ENCODE measurements at places on chromosomes 4 and X.

- no peak for DNase-seq
Measured at GRCh38 chr4:27624749-27625148, 764.1 kb downstream of the STIM2 start.

- no peak for DNase-seq
Measured at GRCh38 chrX:10111364-10112148, 45.2 kb upstream of the CLCN4 start.

DNA sequence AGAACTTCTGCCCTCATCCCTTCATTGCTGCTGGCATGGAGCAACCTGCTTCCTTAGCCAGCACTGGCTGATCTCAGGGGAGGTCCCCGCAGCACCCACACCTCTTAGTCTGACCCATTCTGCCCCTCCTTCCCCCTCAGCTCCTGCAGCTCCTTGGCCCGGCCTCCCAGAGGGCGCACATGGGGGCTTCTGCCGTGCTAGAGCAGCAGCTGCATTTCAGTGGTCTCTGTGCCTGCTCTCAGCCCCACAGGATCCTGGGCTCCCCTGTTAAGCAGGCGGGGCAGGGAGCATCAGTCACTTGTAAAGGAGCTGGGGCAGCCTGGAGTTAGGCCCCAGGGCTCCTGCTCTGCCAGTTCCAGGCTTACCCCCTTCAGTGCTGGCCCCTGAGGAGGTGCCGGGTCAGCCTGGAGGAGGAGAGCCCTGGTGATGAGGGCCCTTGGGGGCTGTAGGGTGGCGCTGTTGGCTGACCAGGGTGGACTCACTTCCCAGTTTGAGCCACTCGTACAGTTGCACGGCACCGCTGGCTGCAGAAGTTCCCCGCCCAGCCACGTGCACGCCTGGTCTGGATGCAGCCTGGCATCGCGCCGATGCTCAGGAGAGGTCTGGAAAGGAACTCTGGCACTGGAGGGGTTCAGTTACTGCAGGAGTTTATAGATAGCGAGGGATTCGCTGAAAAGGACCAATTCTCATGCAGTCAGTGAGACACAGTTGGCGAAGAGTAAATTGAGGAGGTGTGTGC lies 85.1 kb upstream of the PSAPL1 start:
- no peak for DNase-seq

DNA sequence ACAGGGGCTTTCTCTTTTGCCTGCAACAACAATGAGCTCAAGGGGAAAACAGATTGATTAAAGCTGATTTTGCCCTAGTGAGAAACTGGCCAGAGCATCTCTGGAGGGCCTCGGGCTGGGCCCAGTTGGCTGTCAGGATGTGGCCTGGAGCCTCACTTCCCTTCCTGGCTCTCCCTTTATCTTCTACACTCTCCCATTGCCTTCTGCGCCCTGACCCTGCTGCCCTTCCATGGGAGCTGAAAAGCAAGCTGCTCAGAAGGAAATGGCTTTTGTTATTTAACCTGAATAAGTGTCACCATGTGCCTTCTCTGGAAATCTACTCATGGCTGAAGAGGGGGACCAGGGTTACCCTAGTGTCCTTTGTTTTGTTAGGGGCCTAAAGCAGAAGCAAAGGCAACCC lies 43.8 kb downstream of the NHSL2 start:
- no peak for DNase-seq

DNA sequence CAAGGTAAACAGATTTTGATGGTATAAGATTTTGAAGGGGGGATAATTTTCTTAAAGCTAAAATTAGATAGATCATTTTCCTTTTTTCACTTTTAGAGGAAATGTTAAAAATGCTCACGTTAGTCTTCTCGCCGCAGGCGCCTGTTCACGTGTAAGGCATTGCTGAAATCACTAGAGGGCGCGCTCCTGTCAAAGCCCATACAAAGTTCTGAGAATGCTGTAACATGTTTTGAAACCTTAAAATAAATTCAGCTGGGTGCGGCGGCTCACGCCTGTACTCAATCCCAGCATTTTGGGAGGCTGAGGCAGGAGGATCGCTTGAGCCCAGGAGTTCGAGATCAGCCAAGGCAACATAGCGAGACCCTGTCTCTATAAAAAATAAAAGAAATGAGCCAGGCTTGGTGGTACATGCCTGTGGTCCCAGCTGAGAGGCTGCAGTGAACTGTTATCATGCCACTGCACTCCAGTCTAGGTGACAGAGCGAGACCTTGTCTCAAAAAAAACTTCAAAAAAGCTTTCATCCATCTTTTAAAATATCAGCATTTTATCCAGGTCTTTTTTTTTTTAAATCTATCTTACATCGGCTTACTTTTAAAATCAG lies 138.0 kb downstream of the RBMX2 start:
- no peak for DNase-seq

DNA sequence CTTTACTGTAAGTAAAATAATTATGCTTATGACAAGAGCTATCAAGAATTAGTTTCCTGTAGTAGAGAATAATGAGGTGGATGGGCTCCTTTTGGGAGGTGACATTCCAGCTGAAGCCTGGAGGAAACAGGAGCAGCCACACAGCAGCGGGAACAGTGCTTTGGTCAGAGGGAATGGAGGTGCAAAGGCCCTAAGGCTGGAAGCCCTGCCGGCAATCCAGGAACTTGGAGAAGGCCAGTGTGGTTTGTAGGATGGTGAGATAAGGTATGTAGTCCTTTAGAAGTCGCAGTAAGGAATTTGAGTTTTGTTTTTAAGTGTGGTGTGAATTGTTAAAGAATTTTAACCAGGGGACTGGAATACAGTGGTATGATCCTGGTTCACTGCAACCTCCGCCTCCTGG lies 8.1 kb downstream of the TMEM131L start:
- no peak for DNase-seq

DNA sequence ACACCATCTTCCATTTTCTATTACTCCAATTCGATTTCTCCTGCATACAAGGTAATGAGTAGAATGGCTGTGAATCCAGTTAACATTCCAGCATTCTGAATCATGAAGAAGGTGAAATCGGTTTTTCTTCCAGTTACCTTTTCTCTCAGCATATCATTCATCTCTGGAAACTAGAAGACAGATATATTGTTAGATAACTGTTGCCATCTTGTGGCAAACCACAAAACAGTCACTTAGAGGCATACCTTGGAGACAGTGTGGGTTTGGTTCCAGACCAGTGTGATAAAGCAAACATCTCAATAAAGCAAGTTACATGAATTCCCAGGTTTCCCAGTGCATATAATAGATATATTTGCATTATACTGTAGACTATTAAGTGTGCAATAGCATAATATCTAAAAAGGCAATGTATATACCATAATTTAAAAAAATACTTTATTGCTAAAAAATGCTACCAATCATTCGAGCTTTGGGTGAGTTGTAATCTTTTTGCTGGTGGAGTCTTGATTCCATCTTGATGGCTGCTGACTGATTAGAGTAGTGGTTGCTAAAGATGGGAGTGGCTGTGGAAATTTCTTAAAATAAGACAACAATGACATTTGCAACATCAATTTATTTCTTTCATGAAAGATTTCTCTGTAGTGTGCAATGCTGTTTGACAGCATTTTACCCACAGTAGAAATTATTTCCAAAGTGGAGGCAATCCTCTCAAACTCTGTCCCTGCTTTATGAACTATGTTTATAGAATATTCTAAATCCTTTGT lies 82.1 kb downstream of the SLC39A8 start:
- no peak for DNase-seq

- DNase-seq = no peak
Measured at GRCh38 chr4:53889326-53890055, 174.9 kb downstream of the CHIC2 start.

GRCh38 chrX:46681849-46682248 lies 77.1 kb downstream of the SLC9A7 start:
- DNase-seq = no peak

- DNase-seq = no peak
Measured at GRCh38 chr4:184722798-184723197, 11.1 kb downstream of the CENPU start.

DNA sequence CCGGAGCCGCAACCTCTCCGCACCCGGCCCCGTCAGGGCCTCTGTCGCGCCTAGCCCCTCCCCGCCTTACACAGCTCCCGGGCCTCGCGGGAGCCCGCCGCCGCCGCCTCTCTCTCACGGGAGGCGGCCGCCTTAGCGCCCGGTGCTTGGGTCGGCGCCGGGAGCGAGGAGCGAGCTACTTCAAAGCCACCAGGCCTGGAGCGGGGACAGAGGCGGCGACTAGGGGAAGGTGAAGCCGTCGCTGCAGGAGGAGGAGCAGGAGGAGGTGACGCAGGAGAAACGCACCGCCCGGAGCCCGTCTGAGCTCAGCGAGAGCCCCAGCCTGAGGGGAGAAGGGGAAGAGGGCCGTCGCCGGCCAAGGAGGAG lies 250 bp downstream of the USP9X start:
- no peak for DNase-seq

- no peak for DNase-seq
Measured at GRCh38 chrX:140724736-140725135, 15.2 kb downstream of the LINC00632 start.

DNA sequence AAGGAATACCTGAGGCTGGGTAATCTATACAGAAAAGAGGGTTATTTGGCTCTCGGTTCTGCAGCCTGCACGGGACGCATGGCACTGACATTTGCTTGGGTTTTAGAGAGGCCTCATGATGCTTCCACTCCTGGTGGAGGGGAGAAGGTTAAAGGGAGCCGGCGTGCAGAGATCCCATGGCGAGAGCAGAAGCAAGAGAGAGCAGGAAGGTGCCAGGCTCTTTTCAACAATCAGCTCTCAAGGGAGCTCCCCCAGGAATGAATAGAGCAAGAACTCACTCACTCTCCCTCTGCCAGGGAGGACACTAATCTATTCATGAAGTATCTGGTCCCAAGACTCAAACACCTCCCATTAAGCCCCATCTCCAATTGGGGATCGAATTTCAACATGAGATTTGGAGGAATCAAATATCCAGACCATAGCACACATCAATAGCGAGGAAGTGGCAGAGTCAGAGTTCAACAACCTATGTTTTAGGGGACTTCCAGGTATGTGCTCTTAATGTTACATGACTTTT lies 109.8 kb downstream of the SORBS2 start:
- DNase-seq = no peak

- no peak for DNase-seq
Measured at GRCh38 chrX:9141496-9141895, 107.6 kb upstream of the FAM9B start.

DNA sequence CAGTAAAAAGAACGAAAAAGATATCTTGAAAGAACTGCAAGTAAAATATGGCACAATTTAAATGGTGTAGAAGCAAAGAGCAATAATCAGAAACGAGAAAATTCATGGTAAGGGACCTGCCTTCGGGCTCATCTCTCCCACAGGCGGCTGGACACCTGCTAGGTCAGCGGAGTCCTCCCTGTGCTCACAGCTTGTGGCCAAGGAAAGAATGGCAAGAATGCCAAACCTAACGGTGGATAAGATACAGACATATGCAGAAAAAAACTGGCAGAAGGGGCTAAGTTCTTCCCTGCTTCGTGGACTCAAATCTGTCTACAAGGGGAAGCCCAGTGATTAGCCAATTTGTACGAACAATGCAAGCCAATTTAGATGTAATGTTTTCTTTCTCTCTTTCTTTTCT lies 152.1 kb upstream of the VCX start:
- no peak for DNase-seq

DNA sequence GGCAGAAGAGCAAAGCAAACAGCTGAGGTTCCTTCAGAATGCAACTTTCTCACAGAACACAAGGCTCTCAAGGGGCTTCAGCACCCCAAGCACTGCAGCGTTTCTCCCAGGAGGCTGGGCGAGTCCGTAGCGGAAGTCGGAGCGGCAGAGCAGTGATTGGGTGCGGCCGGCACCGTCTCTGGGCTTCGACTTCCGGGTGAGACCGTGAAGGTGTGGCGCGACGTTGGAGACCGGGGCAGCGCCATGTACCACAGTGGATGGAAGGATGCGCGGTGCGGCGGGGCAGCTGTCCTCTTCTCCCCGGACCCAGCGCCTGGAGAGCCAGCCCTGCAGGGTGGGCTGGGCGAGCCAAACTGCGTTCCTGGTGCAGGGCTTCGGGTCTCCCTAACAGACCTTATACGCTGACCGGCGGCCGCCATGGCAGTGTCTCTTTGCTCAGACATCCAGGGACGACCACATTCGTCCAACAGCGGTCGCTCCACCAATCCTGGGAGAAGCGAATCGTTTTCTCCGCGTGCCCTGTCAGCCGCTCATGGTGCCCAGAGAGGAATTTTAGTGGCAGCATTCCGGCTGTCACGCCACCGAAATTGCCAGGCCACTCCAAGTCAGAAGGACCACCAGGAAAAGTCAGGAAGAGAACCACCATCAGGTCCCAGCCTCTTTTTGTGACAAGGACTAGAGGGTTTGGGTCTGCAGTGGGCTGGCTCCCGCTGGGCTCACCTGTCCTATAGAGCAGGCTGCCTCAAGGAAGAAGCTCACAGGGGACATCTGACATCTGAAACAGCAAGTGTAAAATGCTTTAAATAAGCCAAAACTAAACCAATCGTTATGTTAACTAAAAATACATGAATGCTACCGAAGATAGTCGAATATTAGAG lies 20.5 kb downstream of the TRIM61 start:
- peak; percentile 15 for DNase-seq

DNA sequence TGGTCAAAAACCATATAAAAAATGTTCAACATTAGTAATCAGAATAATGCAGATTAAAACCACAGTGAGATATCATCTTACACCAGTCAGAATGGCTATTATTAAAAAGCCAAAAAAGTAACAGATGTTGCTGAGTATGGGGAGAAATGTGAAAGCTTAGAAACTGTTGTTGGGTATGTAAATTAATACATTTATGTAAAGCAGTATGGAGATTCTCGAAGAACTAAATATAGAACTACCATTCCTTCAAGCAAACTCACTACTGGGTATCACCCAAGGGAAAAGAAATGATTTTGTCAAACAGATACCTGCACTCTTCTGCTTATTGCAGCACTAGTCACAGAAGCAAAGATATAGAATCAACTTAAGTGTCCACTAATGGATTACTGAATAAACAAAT lies 576.4 kb upstream of the EPHA5 start:
- no peak for DNase-seq

GRCh38 chrX:37946197-37946596 lies 60.2 kb upstream of the SYTL5 start:
- no peak for DNase-seq

DNA sequence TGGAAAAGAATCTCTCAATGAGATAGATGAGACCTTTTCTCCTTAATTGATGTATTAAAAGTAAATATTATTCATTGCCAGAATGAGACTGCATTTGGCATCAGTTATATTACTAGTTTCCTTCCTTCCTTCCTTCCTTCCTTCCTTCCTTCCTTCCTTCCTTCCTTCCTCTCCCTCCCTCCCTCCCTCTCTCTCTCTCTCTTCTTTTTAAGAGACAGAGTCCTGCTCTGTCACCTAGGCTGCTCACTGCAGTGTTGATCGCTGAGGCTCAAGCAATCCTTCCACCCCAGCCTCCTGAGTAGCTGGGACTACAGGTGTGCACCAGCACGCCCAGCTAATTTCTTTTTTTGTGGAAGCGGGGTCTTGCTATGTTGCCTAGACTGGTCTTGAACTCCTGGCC lies 50.4 kb upstream of the ARX start:
- no peak for DNase-seq

- DNase-seq = no peak
Measured at GRCh38 chr4:60822986-60823385, 377.1 kb upstream of the ADGRL3 start.

- no peak for DNase-seq
Measured at GRCh38 chr4:112130906-112131305, 14.3 kb upstream of the FAM241A start.

GRCh38 chr4:139556071-139556723 lies at the start of gene SETD7:
SETD7 (minus strand) TSS chr4:139556219; CDS start chr4:139556137, 82 bp downstream.
- peak; percentile 25 for DNase-seq

- no peak for DNase-seq
Measured at GRCh38 chr4:177427192-177427591, 15.0 kb downstream of the AGA start.

Measured in stimulated activated CD4-positive, alpha-beta T cell treated with anti-CD3 and anti-CD28 coated beads, Interleukin-1b, Interleukin-23, amount 100 ng/mL, for 1 hour (primary cell).